ENCODE measurements at places on chromosomes 4 and X.
A peak's percentile ranks its signal among the peaks of the same experiment; 100 is the strongest.

DNA sequence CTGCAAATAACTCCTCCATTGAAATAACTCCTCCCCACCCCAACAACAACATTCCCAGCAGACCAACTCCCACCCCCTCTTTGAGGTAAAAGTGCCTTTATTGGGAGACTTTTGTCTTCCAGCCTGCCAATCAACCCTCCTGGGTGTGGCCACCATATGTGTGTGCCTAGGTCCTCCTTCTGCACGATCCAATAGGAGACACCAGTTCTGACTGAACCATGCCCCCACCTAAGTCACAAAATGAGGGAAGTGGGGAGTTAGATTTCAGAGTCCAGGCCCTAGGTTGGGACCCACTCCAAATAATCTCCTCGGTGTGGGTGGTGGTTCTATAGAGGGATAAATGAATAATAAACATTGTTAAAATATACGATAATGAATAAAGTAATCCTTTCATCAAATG, 3.0 kb downstream of the PLP2 start:
- DNase-seq: no peak

DNA sequence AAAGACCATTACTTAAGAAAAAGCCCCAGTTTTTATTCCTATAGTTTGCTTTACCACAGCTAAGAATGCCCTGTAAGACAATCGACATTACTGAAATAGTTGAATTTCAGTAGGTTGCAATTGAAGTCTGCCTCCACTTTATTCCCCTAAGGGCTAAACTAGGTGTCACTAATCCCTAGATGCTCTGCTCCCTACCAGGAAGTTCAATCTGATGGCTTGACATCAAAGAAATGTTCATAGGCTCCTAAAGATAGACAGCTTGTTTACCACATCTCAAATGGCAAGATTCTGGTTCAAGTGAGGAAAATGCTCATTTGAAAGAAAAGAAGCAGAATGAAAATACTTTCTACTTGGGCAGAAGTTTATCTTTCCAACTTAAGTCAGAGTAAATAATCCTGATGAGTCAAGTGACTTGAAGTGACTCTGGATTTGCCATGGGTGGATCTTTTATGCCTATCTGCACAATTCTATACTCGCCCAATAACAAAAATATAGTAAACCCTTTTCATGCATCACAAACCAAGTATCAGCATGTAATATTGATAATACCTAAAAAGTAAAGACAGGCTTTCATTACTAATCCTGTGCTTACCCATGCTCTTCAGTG, 117.2 kb downstream of the SH3RF1 start:
- DNase-seq: no peak

DNA sequence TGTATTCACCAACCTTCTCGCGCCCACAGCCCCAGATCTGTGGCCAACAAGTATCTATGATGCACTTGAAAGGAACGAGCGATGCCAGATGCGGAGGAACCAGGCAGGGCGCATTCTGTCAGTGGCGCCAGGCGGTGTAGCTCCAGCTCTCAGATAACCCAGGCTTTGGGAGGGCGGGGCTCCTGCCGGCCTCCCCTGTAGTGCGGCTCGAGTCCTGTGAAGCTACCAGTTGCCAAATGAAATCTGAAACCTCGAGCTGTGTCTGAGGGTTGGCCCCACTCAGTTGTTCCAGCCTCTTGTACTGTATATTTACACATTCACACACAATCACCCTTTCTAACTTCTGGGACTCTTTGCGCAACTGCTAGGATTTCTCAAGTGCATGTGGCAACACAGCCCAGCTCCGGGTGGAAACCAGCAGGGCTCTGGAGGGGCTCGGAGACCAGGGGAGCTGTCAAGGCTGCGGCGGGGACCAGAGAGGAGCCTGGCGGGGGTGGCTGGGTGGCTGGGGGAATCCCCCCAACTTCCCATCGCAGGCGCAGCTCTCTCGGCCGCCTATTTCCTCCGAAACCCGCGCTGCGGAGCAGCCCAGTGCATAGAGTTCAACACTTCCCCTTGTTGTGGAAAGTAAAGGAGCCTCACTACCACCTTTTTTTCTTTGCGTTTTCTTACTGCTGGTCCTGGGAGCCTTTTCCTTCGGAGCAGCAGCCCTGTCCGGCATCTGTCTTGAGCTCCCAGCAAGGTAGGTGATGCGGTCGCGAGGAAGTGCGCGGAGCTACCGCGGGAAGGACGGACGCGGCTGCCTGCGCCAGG, at the start of gene ARHGAP24:
Gene ARHGAP24 (plus strand): TSS at position 333 of the 813 bp plus-strand sequence.
- peak; percentile 17 for DNase-seq

GRCh38 chrX:129798888-129799287, 19.1 kb downstream of the SASH3 start:
- no peak for DNase-seq

DNA sequence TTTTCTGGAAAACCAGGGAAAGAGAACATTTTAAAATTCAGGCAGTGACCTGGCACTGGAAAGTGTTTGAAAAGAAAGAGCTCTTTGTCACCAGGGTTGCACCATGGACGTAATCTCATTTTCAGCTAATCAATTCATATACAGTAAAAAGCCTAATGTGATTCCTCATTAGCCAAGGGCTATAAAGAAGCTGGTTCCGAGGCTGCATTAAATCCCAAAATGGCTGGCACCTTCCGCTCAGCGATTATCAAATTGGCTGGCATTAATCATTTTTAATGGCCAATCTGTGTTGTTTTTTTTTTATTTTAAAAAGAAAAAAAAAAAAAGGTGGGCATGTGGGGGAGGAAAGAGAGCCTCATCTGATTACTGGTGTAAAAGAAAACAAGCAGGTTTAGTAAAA, 341.4 kb downstream of the RAB28 start:
- DNase-seq: no peak

DNA sequence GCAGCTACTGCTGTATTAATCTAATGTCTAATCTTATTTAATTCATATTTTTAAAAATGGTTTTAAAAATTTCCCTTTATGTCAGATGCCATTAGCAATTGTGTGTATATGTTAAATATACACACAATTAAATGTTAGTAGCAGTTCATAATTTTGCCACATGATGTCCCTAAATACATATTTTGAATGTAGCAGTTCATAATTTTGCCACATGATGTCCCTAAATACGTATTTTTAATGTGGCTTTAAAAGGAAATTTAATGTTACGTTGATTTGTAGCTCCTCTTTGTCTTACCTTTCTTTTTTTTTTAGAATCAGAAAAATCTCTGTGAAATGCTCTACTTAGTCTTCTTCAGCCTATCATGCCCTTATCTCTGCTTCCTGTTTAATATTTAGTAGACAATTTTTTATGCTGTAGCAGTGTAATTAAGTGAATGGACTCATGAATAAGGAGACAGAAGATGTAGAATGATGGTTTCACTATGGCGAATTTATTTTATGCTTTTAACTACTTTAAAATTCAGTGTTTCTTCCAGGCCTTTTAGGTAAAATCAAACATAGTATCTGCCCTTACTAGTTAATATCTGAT, 26.1 kb downstream of the RBM46 start:
- DNase-seq: no peak

GRCh38 chrX:13007519-13008188, 32.7 kb downstream of the TMSB4X start:
- DNase-seq: no peak

- no peak for DNase-seq
Observed at GRCh38 chr4:90403781-90404180, 276.6 kb downstream of the CCSER1 start.

DNA sequence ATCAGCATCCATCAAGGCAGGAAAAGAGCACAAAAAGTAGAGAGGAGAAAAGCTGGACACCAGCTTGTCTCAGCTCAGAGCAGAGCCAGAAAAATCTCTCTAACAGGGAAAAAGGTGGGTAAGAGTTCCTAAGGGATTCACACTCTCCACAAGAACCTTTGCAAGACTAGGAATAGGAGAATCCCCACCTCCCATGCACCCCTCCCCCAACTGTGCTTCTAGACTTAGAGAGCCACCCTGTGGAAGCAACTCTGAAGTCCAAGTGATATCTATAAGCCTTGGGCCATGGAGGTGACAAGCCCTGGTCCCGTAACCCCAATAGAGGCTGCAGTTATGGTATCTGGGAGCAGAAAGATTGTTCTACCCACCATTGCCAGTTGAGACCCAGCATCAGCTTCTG, 267.6 kb upstream of the MTMR8 start:
- no peak for DNase-seq

DNA sequence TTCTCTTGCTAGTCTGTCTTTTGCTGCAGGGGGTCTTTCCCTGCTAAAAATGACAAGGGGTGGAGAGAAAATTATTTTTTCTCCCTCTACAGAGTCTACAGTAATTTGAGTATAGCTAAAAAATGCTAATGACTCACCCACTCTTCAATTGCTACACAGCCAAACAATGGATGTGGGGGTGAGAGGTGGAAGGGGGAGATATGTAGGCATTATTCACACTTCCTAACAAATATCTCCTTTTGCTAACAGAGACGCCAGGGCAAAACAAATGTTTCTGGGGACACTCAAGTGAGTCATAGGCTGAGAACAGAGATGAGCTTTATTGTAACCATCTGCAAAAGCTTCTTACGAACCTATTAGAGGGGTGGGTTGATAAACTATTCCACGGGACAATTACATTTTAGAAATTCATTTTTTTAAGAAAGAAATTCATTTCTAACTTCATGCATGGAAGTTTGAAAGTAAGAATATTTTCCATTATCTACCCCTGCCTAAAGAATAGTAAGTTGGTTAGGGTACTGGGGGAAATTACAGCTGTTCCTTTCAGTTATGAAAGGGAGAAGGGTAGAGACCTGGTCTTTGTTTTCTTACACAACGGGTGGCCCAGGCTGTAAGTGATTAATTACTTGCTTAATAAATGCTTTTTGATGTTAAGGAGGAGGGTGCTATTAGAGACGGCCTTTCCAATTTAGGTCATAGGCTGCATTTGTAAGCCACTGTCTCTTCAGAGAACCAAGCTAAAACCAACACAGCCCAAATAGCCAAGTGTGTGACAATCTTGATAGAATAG, 12.8 kb downstream of the SCD5 start:
- DNase-seq: no peak

DNA sequence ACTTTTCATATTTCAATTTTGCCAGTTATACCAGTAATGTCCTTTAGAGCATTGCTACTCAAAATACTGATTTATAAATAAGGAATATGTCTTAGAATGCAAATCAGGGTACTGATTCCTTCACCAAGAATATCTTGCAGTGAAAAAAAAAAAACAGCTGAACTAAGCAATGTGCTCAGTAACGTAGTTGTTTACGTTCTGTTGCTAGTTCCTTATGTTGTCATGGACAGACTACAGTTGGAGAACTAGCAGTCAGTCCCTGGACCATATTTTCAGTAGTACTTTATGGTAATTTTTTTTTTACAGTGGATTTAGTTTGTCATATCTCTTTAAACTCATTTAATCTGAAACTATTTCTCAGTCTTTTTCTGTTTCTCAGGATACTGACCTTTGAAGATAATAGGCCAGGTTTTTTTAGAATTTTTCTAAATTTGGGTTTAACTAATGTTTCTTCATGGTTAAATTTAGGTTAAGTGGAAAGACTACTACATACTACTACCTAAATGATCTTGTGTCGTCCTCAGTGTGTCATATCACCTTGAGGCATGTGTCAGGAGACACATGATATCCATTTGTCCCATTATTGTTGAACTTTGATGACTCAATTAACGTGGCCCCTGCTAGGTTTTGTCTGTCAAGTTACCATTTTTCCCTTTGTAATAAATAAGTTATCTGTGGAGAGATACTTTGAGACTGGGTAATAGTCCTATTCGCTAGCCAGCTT, 21.0 kb downstream of the SMARCAD1 start:
- DNase-seq: no peak

- no peak for DNase-seq
Observed at GRCh38 chr4:116551806-116552205, 533.6 kb downstream of the TRAM1L1 start.

GRCh38 chr4:111263836-111264235, 641.0 kb upstream of the PITX2 start:
- DNase-seq: no peak
